ENCODE measurements at places on chromosomes 2 and 18.

DNA sequence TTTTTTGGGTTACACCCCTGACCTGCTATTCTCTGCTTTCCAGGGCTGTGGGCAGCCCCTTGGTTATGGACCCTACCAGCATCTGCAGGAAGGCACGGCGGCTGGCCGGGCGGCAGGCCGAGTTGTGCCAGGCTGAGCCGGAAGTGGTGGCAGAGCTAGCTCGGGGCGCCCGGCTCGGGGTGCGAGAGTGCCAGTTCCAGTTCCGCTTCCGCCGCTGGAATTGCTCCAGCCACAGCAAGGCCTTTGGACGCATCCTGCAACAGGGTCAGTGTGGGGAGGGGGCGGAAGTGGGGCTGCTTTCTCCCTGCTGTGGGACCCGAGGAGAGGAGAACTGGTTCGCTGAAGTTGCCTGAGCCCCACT is 9.7 kb upstream of the WNT10A start:
- no peak for DNase-seq

DNA sequence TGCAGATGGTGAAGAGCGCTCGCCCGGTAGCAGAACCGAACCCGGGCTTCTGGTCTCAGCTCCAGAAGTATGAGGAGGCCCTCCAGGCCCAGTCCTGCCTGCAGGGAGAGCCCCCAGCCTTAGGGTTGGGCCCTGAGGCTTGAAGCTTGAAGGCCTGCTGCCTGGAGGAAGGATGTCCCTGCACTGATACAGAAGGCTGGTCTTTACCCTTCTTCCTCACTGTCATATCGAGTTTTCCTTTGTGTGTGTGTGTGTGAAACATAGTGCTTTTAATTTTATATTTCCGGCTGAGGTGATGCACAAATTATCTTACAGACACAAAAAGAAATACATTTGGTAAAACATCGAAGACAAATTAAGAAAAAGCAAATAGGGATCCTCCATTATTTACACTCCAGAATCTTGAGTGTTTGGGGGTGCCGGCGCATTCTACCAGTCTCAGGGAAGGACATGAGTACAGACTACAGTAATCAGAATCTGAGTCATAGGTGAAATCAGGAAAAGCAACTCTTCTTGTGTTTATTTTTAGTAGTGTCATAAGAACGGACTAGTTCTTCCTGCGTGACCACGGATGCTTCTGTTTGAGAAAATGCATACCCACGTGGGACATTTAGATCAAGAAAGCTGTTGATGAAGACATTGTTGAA is 1.3 kb downstream of the DUSP28 start:
- DNase-seq: no peak

DNA sequence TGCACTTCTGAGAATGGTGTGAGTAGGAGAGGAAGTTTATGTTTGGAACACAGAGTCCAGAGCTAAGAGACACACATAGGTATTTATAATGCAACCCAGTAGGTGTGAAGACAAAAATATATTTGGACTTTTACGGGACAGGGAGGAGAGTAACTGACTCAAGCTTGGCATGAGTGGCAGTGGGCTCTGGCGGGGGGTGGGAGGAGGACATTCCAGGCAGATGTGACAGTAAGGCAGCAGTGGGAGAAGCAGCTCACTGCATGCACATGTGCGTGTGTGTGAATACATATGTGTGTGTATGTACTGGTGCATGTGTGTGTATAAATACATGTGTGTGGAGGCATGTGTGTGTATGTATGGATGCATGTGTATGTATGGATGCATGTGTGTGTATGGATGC is 51.4 kb downstream of the DCDC2C start:
- no peak for DNase-seq

DNA sequence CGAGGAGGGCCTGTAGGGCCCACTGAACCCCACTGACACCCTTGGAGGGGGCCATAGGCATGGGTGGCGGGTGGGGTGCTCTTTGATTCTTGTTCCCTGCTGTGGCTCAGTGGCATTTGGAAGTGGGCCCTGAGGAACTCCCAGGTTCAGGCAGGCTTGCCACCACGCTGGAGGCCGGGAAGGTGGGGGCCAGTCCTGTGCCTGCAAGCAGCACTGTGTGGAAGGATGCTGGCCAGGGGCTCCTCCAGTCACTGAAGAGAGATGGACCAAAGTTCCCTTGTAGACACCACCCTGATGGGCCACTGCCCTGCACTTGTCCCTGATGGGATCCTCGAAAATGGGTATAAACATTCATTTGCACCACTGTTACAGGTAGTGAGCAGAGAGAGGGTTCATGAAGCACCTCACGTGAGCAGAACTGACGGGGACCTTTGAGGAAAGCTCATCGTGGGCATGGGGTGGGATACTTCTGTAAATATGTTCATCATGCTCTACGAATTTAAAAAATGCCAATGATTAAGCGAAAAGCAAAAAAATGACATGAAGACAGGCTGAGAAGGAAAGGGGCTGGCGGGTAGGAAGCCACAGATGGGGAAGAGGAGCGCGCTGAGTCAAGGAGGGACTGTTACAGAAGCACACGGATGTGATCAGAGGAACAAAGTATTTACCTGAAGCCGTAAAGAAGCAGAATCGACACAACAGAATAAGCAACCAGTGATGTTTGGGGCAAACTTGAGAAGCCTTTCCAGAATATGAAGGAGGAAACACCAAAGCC is 45.2 kb upstream of the ASB1 start:
- DNase-seq: no peak

- DNase-seq: no peak
Observed at GRCh38 chr2:30031184-30031583, 109.8 kb upstream of the ALK start.

GRCh38 chr18:48974304-48975119 is 23.7 kb upstream of the SMAD7 start:
- DNase-seq: no peak

Data from stimulated activated CD8-positive, alpha-beta memory T cell treated with anti-CD3 and anti-CD28 coated beads, Interleukin-4, amount 100 ng/mL, for 4 hours (primary cell).